ENCODE measurements at places on chromosomes 4 and X.

GRCh38 chrX:12686331-12686730 lies 104.9 kb upstream of the PRPS2 start:
- DNase-seq, result no peak

DNA sequence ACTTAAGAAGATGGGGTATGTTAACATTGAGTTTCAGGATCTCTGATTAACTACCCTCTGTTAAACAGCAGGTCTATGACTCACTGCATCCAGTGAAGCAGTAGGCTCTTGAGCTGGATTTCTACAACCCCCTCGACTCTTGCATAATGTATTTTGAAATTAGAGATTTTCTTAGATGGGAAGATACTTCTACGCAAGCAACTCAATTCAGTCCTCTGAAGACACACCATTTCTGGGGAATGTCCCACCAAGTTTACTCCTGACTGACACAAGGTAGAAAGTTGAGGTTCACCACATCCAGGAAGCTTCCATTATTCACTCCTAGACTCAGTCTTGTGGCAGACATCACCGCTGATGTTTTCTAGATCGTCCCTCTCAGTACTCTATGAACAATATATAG lies 12.9 kb downstream of the PALLD start:
- peak; percentile 46 for DNase-seq

GRCh38 chrX:675955-676295 lies 45.3 kb downstream of the SHOX start:
- no peak for DNase-seq

GRCh38 chr4:71691416-71692073 lies 92.3 kb downstream of the GC start:
- DNase-seq, result no peak

- peak; percentile 84 for DNase-seq
Measured at GRCh38 chr4:88900432-88900831, 156.6 kb downstream of the FAM13A start.

- DNase-seq, result no peak
Measured at GRCh38 chr4:79935274-79935673, 137.8 kb downstream of the ANTXR2 start.

DNA sequence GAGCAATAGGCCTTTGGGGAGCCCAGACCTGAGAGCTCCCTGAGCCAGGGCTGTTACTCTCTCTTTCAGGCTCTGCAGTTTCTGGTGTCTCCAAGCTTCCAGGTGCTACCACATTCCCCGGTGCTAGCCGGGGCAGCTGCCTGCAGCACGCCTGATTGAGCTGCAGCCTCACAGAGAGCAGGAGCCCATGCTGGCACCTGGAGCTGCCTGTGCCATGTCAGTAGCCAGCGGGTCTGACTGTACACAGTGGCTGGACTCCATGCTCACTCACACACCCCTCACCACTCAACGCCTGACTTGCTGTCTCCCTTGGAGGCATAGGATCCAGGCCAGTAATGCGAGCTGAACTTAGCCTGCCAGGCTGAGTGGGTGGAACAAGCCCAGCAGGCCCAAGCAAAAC lies 800.4 kb upstream of the AGA start:
- DNase-seq, result no peak

DNA sequence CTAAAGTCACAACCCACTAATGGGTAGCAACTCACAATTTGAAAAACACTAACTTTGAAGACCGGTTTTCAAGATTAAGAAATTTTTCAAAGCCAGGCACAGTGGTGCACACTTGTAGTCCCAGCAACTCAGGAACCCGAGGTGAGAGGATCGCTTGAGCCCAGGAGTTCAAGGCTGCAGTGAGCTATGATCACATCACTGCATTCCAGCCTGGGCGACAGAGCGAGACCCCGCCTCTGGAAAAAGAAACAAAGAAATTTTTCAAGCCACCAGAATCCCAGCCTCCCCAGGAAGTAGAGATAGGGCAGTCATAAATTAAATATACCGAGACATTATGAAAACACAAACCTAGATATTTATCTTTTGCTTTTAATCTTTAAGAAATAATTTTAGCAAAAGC lies 13.0 kb downstream of the SMARCA1 start:
- no peak for DNase-seq

DNA sequence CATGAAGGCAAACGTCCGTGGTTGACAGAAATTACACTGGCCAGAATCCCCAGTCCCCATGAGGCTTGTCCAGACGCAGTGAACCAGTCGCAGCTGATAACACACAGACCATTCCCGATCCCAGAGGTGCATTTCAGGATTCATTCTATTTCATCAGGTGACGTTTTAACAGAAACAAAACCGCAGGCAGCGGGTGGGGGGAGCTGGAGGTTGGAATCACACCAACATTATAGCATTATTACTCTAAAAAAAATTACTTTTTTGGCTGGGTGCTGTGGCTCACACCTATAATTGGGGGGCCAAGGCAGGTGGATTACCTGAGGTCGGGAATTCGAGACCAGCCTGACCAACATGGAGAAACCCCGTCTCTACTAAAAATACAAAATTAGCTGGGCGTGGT lies 25.2 kb downstream of the NOP14 start:
- DNase-seq, result no peak

- no peak for DNase-seq
Measured at GRCh38 chr4:139735381-139736273, 70.0 kb downstream of the MGST2 start.

GRCh38 chrX:142233400-142233799 lies 28.3 kb upstream of the MAGEC2 start:
- no peak for DNase-seq

DNA sequence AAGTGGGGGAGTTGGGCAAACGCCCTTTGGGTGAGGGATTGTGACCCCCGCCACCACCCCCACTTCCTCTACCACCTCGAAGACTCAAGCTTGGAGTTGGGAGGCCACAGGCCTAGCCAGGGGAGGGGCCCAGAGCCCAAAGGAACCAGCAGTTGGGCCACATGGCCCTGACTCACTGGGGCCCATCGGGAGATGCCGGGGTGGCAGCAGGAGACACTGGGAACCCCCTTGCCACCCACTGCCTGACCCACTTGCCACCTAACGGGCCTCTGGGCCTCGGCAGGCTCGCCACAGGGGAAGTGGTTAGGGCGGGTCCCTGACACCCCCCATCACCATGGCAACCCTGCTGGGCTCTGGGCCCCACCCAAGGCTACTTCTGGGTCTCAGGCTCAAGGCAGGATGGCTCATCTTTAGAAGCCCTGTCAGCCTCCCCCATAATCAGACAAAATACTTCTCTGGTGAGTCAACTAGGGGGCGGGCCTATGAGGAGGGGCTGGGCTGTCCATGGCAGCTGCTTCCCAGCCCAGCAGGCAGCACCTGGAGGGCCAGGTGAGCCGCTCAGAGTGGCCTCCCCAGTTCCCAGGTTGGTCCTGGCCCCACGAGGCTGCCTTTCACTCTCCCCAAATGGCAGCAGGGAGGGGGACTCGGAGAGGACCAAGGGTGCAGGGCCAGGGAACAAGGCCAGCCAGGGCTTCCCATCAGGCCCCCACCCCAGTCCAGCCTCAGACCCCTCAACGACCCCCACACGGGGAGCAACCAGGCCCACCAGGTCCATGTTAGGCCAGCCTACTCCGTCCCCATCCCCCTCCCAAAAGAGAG lies 5.6 kb downstream of the FLNA start:
- DNase-seq, result peak; percentile 98

DNA sequence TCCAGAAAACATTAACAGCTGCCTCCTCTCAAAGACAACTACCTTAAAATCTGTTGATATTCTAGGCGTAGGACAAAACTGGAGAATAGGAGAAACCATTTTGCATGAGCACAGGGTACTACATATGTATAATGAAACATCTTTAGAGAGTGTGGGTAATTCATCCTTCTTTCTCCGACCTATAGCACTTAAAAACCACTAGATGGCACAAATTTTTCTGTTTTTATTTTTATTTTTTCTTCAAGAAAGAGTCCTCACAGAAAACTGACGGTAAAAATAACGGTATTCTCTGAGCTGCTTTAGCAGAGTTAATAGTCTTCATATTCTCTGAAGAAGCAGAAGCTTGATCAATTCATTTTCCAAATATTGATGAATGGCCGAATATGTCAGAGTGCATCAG lies 14.6 kb downstream of the SMIM31 start:
- DNase-seq, result no peak

- no peak for DNase-seq
Measured at GRCh38 chr4:28006021-28006420, 1145.4 kb downstream of the STIM2 start.

GRCh38 chrX:33385546-33385945 lies 174.2 kb upstream of the DMD start:
- DNase-seq, result no peak

DNA sequence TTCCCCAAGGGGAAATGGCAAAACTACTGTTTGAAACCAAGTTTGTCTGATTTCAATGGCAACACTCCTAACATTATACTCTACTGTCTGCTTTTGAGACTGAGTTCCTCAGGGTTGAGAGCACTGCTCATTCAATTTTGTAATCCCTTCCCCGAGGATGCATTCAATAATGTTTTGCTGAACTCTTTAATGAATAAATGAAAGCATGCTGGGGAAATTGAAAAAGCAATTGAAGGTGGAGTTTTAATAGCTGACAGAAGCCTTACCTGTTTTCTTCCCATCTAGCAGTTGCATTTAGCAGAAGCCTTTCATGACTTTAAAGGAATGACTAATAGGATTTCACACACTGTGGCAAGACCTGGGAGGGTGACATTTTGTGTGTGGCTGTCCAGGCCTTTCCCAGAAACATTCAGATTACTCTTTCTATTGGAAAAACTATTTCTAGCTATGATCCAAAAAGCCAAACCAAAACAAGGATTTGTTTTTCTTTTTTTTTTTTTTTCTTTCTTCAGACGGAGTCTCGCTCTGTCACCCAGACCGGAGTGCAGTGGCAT lies 45.1 kb downstream of the DTHD1 start:
- DNase-seq, result no peak

GRCh38 chr4:41288254-41288653 lies 31.5 kb downstream of the UCHL1 start:
- no peak for DNase-seq

DNA sequence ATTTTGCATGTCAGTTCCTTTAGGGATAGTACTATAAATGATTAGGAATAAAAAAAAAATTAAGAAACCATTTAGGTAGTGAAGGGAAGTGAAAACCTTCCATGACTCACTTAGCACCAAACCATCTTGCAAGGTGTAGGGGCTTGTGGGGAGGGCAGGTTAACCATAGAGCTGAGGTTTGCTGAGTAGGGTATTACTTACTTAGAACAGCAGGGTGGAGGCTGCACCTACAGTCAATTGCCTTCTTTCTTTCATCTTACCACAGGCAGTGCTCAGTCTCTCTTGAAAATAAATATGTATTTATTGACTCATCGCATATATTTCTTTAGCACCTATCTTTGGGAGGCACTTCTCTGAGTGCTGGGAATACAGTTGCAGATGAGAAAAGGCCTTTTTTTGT lies 104.9 kb upstream of the GIMD1 start:
- no peak for DNase-seq

GRCh38 chr4:163085085-163085484 lies 81.6 kb downstream of the NAF1 start:
- no peak for DNase-seq

DNA sequence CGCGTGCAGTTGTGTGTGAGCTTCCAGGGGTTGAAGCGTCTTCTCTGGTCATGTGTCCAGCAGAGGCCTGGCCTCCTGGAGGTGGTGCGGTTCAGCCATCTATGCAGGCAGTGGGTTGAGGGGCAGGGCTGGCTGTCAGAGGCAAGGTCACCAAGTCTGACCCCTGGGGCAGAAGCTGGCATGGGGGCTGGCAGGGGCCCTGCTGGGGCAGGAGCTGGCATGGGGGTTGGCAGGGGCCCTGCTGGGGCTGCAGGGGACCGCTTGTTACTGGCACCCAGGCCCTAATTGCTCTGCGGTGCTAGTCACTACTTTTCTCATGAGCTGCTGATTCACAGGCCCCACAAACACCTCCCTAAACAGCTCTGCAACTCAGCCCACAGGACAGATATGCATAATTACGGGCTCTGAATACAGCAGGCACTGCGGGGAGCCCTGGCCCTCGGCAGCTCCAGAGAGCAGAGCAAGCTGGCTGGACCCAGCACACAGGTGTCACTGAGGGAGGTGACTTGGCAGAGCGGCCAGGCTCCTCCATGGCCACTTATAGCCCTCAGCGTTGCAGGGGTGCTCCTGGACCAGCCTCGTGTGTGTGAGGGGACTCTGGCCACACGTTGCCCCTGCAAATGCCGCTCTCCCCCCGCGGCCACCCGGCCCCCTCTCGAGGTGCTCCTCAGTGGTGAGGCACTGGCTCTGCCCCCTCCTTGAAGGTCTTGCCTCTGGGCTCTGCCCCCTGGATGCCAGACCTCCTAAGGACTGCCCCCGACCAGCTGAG lies 32.7 kb downstream of the CPLX1 start:
- no peak for DNase-seq

DNA sequence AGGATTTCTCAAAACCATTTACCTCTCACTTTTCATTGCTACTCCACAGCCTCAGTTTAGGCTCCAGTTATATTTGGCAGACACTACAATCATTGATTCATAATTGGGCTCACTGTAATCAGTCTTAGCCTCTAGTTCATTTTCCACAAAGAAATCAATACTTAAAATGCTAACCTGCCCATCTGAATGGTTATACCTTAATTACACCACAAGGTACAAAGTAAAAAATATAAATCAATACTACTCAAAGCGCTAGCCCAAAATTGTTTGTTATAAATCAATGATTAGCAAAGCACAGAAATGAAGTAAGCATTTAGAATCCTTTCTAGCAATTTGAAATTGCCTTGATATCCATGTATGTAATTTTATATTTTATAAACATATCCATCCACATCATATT lies 222.6 kb upstream of the NDST3 start:
- no peak for DNase-seq

- peak; percentile 70 for DNase-seq
Measured at GRCh38 chrX:134551376-134552048, 91.5 kb downstream of the HPRT1 start.

DNA sequence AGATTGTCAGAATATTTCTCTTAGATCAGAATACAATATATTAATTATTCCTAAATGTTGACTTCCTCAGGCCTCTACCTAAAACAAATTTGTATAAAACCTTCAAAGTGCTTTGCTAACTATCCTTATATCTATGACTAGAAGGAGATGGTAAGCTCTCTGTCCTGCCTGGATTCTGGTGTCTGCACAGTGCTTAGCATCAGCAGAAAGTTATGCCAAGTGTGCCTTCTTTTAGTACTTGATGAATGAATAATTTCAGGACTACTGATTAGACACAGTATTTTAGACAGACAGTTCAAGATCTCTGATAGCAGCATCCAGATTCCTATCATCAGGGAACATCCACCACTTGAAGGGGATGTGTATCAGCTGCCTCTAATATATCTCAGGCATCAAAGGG lies 242.4 kb upstream of the TLL1 start:
- DNase-seq, result no peak

DNA sequence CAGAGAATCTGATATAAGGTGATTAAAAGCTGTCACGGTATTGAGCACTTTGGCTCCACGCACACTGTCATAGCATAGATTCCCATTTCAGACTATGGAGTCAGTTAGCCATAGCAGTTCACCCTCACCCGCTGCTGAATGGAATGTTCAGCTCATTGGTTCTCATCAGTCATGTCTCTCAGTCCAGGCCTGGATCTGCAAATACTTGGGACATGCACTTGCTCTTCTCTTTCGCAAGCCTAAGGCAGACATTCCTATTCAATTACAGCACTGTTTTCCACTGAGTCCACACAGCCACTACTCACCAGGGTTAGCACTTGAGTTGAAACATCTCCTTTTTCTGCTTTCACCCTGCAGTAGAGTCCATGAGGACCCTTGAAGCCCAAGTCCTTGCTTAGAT lies 30.6 kb upstream of the SCML1 start:
- peak; percentile 63 for DNase-seq
